ENCODE measurements at places on chromosomes 16 and 17. TPM values are rescaled to one million over a fixed set of nuclear protein-coding genes. Genes with fewer than 3 reads are reported as not detected.

The HEATR9 gene
- not detected for total RNA-seq

DNA sequence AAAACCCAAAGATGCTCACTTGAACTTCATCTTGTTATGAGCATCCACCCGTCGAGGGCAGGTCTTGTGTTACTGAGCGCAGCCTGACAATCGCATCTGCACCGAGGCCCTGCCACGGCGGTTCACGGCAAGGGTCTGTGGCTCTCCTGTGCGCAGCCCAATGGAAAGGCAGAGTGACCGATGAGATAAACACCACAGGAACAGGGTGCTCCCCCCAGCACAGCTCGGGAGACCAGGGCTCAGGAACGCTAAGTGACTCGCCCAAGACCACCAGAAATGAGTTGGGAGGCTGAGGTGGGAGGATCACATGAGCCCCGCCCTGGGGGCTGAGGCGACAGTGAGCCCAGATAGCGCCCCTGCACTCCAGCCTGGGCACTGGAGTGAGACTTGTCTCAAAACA is 134.7 kb downstream of the ANKRD11 start:
- no peak for DNase-seq

GRCh38 chr17:57461082-57461481 is 204.8 kb downstream of the MSI2 start:
- peak; percentile 55 for DNase-seq

- no peak for DNase-seq
Observed at GRCh38 chr17:48213797-48214196, 106.2 kb downstream of the SNX11 start.

GRCh38 chr16:14372471-14372870 is 257.6 kb downstream of the PARN start:
- no peak for DNase-seq

- no peak for DNase-seq
Observed at GRCh38 chr17:4310354-4311060, 46.7 kb upstream of the ANKFY1 start.

DNA sequence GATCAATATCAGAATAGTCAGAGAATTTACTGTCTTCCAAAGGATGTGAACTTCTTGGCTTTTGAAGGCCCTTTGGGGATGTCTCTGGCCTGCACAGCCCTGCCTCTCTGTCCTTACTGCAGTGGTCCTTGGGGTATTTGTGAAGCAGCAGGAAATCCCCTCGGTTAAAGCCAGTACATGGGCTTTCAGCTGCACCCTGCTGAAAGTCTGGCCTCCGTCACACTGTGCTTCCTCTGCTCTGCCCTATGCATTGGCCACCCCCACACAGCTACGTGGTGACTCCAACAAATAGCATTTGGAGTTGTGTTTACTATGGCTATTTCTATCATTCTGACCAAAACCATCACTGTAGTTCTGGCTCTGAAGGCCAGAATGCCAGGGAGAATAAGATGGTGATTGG is 21.2 kb downstream of the SYCE1L start:
- DNase-seq, result no peak

All from psoas muscle (tissue), 8 donors.